ENCODE measurements at places on chromosomes 6 and 20. TPM values are rescaled to one million over a fixed set of nuclear protein-coding genes. Genes with fewer than 3 reads are reported as not detected.

DNA sequence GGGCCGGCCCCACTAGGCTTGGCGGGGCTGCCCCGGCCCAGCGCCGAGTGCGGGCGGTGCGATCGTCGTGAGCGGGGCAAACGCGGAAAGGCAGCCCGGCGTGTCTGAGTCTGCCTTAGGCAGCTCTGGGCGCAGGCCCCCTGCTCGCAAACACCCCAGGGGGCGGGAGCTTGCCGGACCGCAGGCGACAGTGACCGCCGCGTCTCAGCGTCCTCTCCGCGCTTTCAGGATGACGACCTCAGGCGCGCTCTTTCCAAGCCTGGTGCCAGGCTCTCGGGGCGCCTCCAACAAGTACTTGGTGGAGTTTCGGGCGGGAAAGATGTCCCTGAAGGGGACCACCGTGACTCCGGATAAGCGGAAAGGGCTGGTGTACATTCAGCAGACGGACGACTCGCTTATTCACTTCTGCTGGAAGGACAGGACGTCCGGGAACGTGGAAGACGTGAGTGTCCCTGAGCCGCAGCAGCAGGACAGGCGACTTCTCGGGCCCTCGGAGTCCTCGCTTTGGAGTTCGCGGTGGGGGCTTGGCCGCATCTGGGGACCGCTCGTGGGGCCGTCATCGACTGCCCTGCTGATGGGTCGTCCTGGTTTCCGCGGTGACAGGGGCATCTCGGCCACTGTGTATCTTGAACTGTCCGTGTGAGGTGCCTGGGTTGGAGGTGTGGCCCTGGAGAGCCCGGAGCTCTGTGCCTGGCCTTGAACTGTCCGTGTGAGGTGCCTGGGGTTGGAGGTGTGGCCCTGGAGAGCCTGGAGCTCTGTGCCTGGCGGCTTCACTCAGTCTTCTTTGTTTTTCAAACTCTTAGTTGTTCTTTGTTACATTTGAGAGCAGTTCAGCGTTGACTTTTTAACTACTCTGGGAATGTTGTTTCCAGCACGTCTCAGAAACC, 786 bp downstream of the ADRM1 start:
- H3K27me3 ChIP-seq: no peaks in the 10 kb centered on the region
- peak; percentile 61 for DNase-seq
- H3K4me3 ChIP-seq: peak overlapping the region; percentile 95
- peaks cover 12% of the 10 kb centered on the region for H3K4me1 ChIP-seq

DNA sequence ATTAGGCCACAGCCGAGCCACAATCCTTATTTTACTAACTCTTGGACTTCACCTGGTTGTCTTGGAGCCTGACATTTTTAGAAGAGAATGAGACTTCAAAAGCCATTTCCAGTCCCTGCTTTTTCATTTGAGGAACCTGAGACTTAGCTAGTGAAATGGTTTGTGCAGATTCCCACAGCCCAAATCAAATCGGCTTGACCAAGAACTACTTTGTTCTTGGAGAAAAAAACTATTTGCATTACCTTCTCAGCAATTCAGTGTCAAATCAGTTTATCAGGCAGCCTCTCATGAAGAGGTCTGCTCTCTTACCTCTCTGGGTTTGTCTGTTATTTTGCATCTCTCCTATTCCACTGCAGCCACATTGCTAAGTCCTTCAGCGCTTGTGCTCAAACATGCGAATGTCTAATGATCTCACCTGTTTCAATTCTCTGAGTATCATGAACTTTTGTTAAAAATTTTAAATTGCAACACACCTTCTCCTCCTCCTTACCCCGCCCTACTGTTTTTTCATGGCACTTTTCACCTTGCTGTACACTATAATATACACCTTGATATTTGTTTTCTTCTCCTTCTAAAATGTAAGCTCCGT, 573 bp upstream of the IFNGR1 start:
- H3K27ac ChIP-seq: peak overlapping the region; percentile 92
- H3K4me1 ChIP-seq: peaks cover 38% of the 10 kb centered on the region
- H3K36me3 ChIP-seq: peaks cover 7% of the 10 kb centered on the region
- no peak for DNase-seq
- H3K4me3 ChIP-seq: peak overlapping the region; percentile 98

DNA sequence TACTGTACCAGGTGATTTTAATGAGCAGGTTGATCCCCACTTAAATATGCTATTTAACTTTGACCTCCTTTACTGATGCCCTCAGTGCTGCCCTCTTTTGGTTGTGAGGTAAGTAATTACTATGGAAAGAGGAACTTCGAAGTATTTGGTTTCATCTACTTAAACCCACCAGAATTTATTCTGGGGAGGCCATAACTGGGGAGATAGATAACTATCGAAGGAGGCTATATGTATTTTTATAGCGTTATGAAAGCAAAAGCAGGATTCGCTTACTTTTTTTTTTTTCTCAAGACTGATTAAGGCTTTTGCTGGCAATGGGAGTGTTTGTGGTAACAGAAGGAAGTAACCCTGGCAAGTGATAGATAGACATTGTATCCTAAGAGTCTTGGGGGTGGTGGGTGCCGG, 168.9 kb upstream of the CENPW start:
- H3K27ac ChIP-seq: no peak overlapping the region
- H3K4me1 ChIP-seq: peaks cover 8% of the 10 kb centered on the region
- H3K27me3 ChIP-seq: no peaks in the 10 kb centered on the region
- H3K36me3 ChIP-seq: no peaks in the 10 kb centered on the region
- no peak for DNase-seq
- H3K4me3 ChIP-seq: peak overlapping the region; percentile 61

DNA sequence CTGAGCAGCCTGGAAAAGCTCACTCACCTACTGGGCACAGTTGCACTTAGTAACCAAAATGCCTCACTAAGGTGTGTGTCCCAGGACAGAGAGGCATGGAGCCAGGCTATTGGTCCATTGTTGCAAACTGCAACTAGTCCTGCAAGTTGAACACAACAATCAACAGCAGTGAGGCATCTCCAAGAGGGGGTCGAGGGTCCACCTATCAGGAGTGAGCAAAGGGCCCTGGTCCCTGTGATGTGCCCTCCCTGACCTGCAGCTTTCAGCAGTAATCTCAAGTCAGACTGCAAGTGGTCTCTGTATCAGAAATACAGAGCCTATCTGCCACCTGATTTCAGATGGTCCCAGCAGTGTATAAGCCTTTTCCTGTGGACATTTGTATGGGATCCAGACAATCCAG, 50.2 kb upstream of the TGM3 start:
- H3K36me3 ChIP-seq: no peaks in the 10 kb centered on the region
- no peak overlapping the region for H3K27ac ChIP-seq
- no peak overlapping the region for H3K4me3 ChIP-seq
- no peaks in the 10 kb centered on the region for H3K4me1 ChIP-seq

- DNase-seq: no peak
- H3K27me3 ChIP-seq: no peaks in the 10 kb centered on the region
- H3K36me3 ChIP-seq: no peaks in the 10 kb centered on the region
- H3K4me1 ChIP-seq: no peaks in the 10 kb centered on the region
- H3K4me3 ChIP-seq: no peak overlapping the region
- no peak overlapping the region for H3K27ac ChIP-seq
Measured at GRCh38 chr20:16052456-16052855, 520.8 kb downstream of the KIF16B start.

DNA sequence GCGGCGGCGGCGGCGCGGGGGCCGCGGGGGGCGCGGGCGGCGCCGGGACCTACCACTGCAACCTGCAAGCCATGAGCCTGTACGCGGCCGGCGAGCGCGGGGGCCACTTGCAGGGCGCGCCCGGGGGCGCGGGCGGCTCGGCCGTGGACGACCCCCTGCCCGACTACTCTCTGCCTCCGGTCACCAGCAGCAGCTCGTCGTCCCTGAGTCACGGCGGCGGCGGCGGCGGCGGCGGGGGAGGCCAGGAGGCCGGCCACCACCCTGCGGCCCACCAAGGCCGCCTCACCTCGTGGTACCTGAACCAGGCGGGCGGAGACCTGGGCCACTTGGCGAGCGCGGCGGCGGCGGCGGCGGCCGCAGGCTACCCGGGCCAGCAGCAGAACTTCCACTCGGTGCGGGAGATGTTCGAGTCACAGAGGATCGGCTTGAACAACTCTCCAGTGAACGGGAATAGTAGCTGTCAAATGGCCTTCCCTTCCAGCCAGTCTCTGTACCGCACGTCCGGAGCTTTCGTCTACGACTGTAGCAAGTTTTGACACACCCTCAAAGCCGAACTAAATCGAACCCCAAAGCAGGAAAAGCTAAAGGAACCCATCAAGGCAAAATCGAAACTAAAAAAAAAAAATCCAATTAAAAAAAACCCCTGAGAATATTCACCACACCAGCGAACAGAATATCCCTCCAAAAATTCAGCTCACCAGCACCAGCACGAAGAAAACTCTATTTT, 2.0 kb downstream of the FOXC1 start:
- peaks cover 30% of the 10 kb centered on the region for H3K4me1 ChIP-seq
- H3K27me3 ChIP-seq: peaks cover 65% of the 10 kb centered on the region
- DNase-seq: peak; percentile 49
- peak overlapping the region; percentile 79 for H3K4me3 ChIP-seq

DNA sequence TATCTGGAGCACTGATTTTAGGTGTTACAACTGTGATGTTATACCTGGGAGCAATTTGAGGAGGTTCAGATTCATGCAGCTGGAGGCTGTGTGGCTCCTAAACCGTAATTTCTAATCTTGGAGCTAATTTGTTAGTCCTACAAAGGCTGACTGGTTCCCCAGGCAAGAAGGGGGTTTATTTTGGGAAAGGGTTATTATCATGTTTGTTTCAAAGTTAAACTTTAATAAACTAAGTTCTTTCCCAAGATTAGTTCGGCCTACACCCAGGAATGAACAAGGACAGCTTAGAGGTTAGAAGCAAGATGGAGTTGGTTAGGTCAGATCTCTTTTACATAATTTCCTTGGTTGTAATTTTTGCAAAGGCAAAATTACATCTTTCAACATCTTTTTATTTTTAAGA, 135.8 kb downstream of the MYO6 start:
- no peak for DNase-seq
- no peak overlapping the region for H3K4me3 ChIP-seq
- H3K27ac ChIP-seq: no peak overlapping the region
- no peaks in the 10 kb centered on the region for H3K4me1 ChIP-seq
- H3K27me3 ChIP-seq: no peaks in the 10 kb centered on the region

- H3K4me1 ChIP-seq: peaks cover 7% of the 10 kb centered on the region
- no peak overlapping the region for H3K27ac ChIP-seq
- DNase-seq: no peak
- H3K27me3 ChIP-seq: peaks cover 15% of the 10 kb centered on the region
- no peaks in the 10 kb centered on the region for H3K36me3 ChIP-seq
- H3K4me3 ChIP-seq: no peak overlapping the region
Measured at GRCh38 chr6:152318278-152318677, 318.9 kb downstream of the SYNE1 start.

GRCh38 chr20:853406-853996, 20.0 kb downstream of the FAM110A start:
- H3K4me3 ChIP-seq: no peak overlapping the region
- peaks cover 67% of the 10 kb centered on the region for H3K4me1 ChIP-seq
- no peaks in the 10 kb centered on the region for H3K27me3 ChIP-seq
- DNase-seq: no peak

GRCh38 chr6:125968493-125968892, 11.9 kb downstream of the HINT3 start:
- H3K4me3 ChIP-seq: no peak overlapping the region
- no peaks in the 10 kb centered on the region for H3K27me3 ChIP-seq
- DNase-seq: no peak
- peaks cover 17% of the 10 kb centered on the region for H3K36me3 ChIP-seq
- no peak overlapping the region for H3K27ac ChIP-seq

GRCh38 chr6:128725271-128726233, 157.4 kb upstream of the LAMA2 start:
- H3K27ac ChIP-seq: no peak overlapping the region
- peaks cover 24% of the 10 kb centered on the region for H3K27me3 ChIP-seq
- no peak overlapping the region for H3K4me3 ChIP-seq
- DNase-seq: no peak
- H3K36me3 ChIP-seq: no peaks in the 10 kb centered on the region
- no peaks in the 10 kb centered on the region for H3K4me1 ChIP-seq

GRCh38 chr20:34951252-34951651, 4.4 kb downstream of the GSS start:
- H3K4me1 ChIP-seq: peaks cover 22% of the 10 kb centered on the region
- H3K36me3 ChIP-seq: peaks cover 9% of the 10 kb centered on the region
- H3K27ac ChIP-seq: no peak overlapping the region
- H3K27me3 ChIP-seq: no peaks in the 10 kb centered on the region

DNA sequence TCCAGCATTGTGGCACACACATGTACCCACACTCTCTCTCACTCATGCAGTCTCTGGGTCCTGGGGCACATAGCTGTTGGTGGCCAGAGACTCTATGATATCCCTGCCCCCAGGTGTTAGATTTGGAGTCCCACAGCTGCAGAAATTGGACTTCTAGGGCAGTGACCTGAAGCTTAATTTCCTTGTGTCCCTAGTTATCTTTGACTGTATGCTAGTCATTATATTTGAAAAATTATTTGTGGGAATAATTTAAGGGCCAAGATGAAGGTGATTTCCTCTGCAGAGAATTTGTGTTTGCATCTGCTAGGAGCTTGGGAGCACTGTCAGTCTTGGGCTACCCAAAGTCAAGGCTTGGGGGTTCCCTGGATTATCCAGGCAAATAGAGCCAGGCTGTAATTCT, 50.1 kb downstream of the ZBTB9 start:
- no peak for DNase-seq
- no peaks in the 10 kb centered on the region for H3K36me3 ChIP-seq
- no peaks in the 10 kb centered on the region for H3K4me1 ChIP-seq
- peaks cover 3% of the 10 kb centered on the region for H3K27me3 ChIP-seq
- no peak overlapping the region for H3K27ac ChIP-seq
- no peak overlapping the region for H3K4me3 ChIP-seq

GRCh38 chr6:138607478-138608433, 108.5 kb upstream of the NHSL1 start:
- no peaks in the 10 kb centered on the region for H3K36me3 ChIP-seq
- no peak overlapping the region for H3K4me3 ChIP-seq
- H3K4me1 ChIP-seq: no peaks in the 10 kb centered on the region
- peaks cover 26% of the 10 kb centered on the region for H3K27me3 ChIP-seq
- no peak for DNase-seq

GRCh38 chr6:161003336-161003735, 11.8 kb downstream of the MAP3K4 start:
- H3K27ac ChIP-seq: no peak overlapping the region
- H3K27me3 ChIP-seq: no peaks in the 10 kb centered on the region
- H3K36me3 ChIP-seq: no peaks in the 10 kb centered on the region
- H3K4me1 ChIP-seq: peaks cover 5% of the 10 kb centered on the region

DNA sequence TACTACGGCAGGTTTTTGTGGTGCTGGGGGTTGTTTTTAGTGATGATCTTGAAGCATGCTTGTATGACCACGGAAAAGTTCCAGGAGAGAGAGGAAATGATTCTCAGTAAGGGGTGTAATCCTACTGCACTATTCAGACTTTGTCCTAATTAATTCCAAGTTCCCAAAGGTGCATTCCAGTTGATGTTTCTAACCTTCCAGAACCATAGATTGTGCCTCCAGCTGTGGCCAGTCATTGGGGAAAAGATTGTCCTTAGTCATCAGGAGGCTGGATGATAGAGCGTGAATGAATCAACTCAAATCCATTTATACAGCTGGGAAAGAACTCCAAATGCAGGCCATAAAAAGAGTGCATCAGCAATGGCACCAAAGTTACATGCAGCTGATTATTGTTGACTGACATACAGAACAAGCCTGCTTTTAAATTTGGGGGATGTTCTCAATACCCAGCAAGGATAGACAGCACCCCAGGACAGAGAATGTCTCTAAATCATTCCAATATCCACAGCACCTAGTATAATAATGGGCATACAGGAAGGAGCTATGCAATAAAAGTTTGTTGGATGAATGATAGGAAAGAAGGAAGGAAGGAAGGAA, 27.8 kb upstream of the PKHD1 start:
- no peak overlapping the region for H3K27ac ChIP-seq
- peaks cover 4% of the 10 kb centered on the region for H3K27me3 ChIP-seq
- no peak overlapping the region for H3K4me3 ChIP-seq
- no peaks in the 10 kb centered on the region for H3K4me1 ChIP-seq
- no peak for DNase-seq

The RPL7L1 gene
- 79.3 TPM for total RNA-seq

The OOEP gene
- total RNA-seq: 1.4 TPM

The CD24 gene
- 0.68 TPM for total RNA-seq

The NR2E1 gene
- not detected for total RNA-seq

The SSTR4 gene
- not detected for total RNA-seq

The SAPCD1 gene
- total RNA-seq: 18.1 TPM
